ENCODE measurements at places on chromosomes 16 and 17.

DNA sequence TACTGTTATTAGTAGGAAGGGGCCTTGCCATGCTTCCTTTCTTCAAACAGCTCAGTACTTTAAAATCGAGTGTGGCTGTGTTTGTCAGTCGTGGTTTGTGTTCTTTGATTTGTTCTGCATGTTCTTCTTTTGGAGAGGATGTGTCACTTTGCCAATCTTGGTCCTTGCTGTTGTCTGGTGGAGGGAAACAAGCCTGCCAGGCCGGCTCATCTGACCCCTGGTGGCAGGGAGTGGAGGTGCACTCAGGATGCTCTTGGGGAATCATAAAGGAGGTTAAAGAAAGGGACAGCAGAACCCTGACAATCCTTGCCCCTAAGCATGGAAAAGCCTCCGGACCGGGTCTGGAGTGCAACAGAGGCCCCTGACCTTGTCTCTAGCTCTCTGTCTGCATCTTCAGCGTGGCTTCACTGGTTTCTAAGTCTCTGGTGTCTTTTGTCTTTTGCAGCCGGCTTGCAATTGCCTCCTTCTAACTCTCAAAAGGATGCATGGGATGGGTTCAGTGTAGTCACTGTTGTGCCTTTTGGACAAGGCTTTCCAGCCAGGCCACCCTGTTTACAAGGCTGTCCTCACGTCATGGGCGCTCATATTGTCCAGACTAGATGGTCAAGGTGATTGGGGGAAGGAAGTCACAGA, 135.8 kb downstream of the WWOX start:
- DNase-seq: peak; percentile 41

- no peak for DNase-seq
Observed at GRCh38 chr16:50386774-50387173, 18.0 kb upstream of the BRD7 start.

- DNase-seq: no peak
Observed at GRCh38 chr16:85681255-85681654, 7.5 kb downstream of the GINS2 start.

GRCh38 chr17:71413935-71414334, 706.9 kb upstream of the SOX9 start:
- DNase-seq: no peak
